ENCODE measurements at places on chromosomes 4 and X.

GRCh38 chrX:37364666-37365065 lies 15.5 kb downstream of the PRRG1 start:
- no peak for DNase-seq

DNA sequence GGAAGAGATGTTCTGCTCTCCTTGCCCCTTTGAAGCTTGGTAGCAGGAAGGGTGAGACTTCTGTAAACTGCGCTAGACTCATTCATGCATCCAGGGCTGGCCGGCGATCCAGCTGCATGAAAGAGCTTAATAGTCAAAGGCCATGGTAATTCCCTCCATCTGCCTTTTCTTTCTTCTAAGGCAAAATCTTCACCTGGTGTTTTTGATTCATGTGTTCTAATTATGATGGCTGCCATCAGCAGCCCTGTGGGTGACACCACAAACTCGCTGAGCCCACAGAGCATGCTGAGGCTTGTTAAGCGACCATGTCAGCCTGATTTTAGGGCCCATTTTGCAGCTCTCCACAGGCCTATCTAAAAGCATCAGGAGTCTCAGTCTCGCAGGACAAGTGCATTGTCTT lies 450.1 kb upstream of the TENM3 start:
- DNase-seq, result no peak

- no peak for DNase-seq
Observed at GRCh38 chr4:149370785-149371420, 444.7 kb downstream of the IQCM start.

GRCh38 chrX:15694941-15695451 lies 30.4 kb upstream of the CLTRN start:
- DNase-seq, result no peak

DNA sequence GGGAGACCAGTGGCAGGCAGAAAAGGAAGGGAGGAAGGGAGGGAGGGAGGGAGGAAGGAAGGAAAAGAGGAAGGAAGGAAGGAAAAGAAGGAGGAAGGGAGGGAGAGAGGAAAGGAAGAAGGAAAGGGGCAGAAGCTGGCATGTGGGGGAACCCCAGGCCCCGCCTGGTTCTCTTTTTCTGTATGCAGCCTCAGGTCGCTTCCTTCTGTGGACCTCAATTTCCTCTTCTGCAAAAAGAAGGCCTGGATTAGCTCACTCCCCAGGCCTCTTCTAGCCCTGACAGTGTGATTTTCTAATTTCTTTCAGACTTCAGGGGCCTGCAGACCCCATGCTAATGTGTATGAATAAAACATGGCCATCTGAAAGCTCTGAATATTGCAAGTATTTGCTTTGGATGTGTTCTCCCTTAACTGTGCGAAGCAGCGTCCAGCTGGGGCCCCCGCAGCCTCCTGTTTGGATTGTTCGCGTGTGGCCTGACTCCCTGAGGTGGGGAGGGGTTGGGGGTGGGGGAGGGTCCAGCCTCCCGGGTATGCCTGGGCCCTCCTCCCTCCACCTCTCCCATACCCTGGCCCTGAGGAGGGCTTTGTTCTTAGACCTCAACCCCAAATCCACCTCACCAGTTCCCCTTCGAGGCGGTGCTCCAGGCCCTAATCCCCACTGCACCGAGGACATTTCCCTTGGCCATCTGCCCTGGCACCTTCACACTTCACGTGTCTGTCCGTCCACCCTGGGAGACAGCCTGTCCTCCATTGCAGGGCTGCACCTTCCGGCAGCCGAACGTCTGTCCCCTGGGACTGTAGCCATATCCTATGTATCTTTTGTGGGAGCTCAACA lies 199.9 kb upstream of the ATP6AP2 start:
- no peak for DNase-seq

GRCh38 chrX:123331349-123331748 lies 147.3 kb downstream of the GRIA3 start:
- DNase-seq, result no peak

GRCh38 chrX:71454222-71454621 lies 78.7 kb upstream of the OGT start:
- no peak for DNase-seq

GRCh38 chr4:5952975-5953951 lies 60.4 kb upstream of the CRMP1 start:
- DNase-seq, result no peak

DNA sequence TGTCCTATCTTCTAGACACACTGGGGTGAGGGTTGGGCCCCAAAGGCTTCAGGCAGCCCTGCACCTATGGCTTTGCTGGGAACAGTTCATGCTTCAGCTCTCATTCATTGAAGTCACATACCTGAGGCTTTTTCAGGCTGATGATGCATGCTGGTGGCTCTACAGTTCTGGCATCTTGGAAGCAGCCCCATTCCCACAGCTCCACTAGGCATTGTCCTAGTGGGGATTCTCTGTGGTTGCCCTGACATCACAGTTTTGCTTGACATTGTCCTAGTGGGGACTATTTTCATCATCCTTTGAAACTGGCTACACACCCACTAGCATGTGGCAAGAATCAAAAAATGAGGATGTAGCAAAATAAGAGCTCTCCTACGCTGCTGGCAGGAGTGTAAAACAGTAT lies 37.7 kb upstream of the C4orf17 start:
- no peak for DNase-seq

DNA sequence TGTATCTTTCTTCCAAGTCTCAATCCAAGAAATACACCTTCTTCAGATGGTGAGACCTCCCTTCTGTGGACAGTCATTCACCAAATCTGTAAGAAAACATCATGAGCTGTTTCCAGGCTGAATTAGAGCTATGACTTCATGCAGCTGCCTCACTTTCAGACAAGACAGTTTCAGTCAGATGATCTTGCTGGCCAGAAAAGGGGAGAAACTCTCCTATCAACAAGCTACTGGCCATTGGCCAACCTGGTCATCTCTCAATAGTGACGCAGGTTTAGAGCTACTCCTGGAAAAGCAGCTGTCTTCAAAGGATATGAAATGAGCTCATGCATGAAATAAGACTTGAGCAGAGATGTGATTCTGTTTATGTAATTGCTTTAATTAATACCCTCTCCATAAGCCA lies 69.6 kb upstream of the NDP start:
- no peak for DNase-seq

GRCh38 chr4:128711361-128711760 lies 98.1 kb upstream of the JADE1 start:
- no peak for DNase-seq

GRCh38 chr4:184745831-184746795 lies 12.2 kb upstream of the CENPU start:
- peak; percentile 38 for DNase-seq

DNA sequence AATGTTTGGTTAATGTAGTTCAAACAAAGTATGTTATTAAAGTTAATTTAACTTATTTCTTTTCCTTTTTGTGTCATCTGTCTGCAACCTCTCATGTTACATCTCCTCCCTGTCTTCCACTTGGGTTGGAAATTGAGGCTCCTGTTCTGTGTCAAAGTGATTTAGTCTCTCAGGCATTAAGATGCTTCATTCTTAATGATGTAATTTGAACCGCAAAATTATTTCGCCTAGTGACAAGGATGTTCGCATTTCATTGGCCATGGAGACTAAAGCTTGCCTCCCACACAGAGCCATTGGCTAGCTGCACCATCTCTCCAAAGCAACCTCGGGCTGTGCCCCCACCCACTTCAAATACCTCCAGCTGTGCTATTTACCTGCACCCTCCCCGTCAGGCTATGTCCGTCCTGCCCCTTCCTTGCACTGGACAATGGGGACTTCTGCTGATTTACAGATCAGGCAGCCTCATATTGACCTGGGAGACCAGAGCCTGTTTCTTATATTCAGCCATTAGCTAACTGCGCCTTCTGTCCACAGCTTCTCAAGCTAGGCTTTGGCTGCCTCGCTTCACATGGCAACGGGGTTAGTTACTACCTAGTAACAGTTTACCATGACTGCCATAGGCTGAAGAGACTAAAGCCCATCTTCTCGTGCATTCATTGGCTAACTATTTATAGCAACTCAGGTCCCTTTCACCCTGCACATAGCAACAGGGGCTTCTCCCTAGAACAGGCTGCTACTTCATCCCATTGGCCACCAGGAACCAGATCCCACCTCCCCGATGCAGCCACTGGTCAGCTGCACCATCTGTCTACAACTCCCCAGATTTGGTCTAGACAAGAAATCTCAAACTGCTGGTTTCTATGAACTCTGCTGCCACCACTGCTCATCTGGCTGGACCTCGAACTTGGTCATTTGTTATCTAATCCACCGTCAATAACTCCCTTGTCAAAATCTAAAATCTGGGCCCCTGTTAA lies 8.6 kb upstream of the ZNF157 start:
- peak; percentile 72 for DNase-seq

All from occipital lobe (tissue), 3 donors.